Thoracic aorta (tissue), 2 donors: ENCODE measurements at places on chromosomes 12 and 14.

- peaks cover 32% of the 10 kb centered on the region for H3K4me1 ChIP-seq
- H3K36me3 ChIP-seq = no peaks in the 10 kb centered on the region
- H3K4me3 ChIP-seq = peak overlapping the region; percentile 87
- no peaks in the 10 kb centered on the region for H3K27me3 ChIP-seq
- no peak for DNase-seq
- peak overlapping the region; percentile 78 for H3K27ac ChIP-seq
Measured at GRCh38 chr12:104064842-104065427, 604 bp downstream of the HCFC2 start.

GRCh38 chr14:68978172-68978911 lies 760 bp downstream of the ACTN1 start:
- DNase-seq = no peak
- peaks cover 16% of the 10 kb centered on the region for H3K36me3 ChIP-seq
- H3K4me3 ChIP-seq = peak overlapping the region; percentile 99
- H3K27me3 ChIP-seq = no peaks in the 10 kb centered on the region

- no peaks in the 10 kb centered on the region for H3K27me3 ChIP-seq
- peaks cover 32% of the 10 kb centered on the region for H3K36me3 ChIP-seq
- DNase-seq = no peak
Measured at GRCh38 chr14:22898302-22899090, 15.5 kb downstream of the REM2 start.

DNA sequence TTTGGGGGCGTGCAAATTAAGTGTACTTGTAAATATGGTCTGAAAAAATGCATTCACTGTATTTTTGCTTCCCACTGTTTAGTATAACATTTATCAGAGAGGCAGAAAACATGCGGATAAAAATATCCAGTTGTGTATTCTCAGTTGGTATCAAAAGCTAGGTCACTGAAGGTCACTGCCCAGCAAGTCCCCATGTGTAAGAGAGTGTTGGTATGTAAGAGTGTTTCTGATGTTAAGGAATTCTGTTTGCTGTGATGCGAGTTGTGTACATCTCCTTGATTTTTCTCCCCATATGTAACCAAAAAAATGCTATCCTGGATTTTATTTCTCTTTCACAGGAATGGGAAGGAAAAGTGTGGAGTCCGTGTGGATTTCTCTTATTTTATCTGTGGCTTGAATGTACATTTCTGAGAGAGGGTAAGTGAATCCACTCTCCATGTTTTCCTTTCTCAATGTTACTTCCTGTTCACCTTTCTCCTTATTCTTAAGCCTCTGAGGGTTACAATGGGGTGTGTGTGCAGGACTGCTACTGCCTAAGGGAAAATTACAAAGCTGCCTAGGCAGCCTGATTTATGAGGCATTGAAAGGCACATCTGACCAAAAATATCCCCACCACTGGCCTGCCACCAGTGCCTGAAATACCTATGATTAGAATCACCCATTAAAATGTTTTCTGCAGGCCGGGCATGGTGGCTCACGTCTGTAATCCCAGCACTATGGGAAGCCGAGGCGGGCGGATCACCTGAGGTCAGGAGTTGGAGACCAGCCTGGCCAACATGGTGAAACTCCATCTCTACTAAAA lies 97.9 kb upstream of the USP44 start:
- H3K4me3 ChIP-seq = no peak overlapping the region
- H3K36me3 ChIP-seq = no peaks in the 10 kb centered on the region
- H3K27me3 ChIP-seq = no peaks in the 10 kb centered on the region
- peaks cover 45% of the 10 kb centered on the region for H3K4me1 ChIP-seq

GRCh38 chr14:73780896-73781295 lies 66.7 kb upstream of the PNMA1 start:
- H3K4me1 ChIP-seq = peaks cover 39% of the 10 kb centered on the region
- H3K36me3 ChIP-seq = no peaks in the 10 kb centered on the region
- H3K27me3 ChIP-seq = no peaks in the 10 kb centered on the region
- DNase-seq = no peak
- no peak overlapping the region for H3K27ac ChIP-seq
- H3K4me3 ChIP-seq = no peak overlapping the region

GRCh38 chr12:14668591-14668990 lies 27.8 kb downstream of the GUCY2C start:
- H3K36me3 ChIP-seq = no peaks in the 10 kb centered on the region
- H3K27ac ChIP-seq = no peak overlapping the region
- DNase-seq = no peak
- no peaks in the 10 kb centered on the region for H3K27me3 ChIP-seq

DNA sequence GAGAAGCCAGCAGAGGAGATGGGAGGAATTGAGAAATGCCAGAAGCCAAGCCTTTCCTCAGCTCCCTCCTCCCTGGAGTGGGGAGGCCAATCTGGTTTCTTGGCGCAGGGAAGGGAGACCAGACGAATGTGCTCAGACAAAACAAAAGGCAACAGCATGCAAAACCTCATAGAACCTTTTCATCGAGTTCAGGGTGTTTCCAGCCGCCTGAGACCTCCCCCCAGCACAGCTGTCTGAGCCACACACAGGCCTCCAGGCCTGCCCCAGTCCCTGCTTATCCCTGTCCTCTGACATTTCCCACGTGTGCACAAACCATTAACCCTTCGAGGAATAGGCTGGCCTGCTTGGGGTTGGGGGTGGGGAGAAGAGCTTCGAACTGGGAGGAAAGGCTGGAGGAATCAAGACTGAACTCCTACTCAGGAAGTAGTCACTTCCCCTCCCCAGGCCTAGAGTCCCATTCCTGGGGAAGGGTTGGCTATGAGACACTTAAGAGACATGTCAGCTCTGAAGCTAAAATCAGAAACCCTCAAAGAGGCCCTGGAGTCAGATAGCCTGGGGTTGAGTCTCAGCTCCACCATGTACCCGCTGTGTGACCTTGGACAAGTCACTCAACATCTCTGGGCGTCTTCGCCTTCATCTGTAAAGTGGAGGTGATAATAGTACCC lies 10.7 kb downstream of the TBX3 start:
- no peaks in the 10 kb centered on the region for H3K36me3 ChIP-seq
- no peak overlapping the region for H3K4me3 ChIP-seq
- no peak overlapping the region for H3K27ac ChIP-seq
- DNase-seq = no peak
- no peaks in the 10 kb centered on the region for H3K27me3 ChIP-seq

DNA sequence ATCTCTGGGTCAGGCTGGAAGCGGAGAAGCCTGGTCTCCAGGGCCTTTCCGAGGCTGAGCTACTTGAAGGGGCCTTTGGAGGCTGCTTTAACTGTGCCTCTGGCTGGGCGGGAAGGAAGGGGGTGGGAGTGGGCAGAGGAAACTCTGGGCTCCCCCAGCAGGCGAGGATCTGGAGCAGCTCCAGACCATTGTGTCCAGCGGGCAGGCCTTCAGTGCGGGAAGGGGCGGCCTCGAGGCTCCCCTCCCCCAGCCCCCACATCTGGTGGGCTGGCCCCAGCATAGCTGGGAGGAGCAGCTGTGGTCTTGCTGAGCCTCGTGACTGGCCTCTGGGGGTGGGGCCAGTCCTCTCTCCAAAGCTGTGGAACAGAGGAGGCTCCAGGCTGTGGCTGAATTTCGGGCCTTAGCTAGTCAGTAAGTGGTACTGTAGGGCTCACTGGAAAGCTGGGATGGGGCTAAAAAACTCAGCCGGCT lies 3.4 kb downstream of the TAMALIN start:
- H3K36me3 ChIP-seq = no peaks in the 10 kb centered on the region
- H3K27ac ChIP-seq = peak overlapping the region; percentile 68
- no peak for DNase-seq
- H3K27me3 ChIP-seq = no peaks in the 10 kb centered on the region

- no peaks in the 10 kb centered on the region for H3K27me3 ChIP-seq
- no peaks in the 10 kb centered on the region for H3K4me1 ChIP-seq
- H3K36me3 ChIP-seq = no peaks in the 10 kb centered on the region
- no peak overlapping the region for H3K27ac ChIP-seq
Measured at GRCh38 chr12:12020762-12021161, 50.0 kb upstream of the BCL2L14 start.

DNA sequence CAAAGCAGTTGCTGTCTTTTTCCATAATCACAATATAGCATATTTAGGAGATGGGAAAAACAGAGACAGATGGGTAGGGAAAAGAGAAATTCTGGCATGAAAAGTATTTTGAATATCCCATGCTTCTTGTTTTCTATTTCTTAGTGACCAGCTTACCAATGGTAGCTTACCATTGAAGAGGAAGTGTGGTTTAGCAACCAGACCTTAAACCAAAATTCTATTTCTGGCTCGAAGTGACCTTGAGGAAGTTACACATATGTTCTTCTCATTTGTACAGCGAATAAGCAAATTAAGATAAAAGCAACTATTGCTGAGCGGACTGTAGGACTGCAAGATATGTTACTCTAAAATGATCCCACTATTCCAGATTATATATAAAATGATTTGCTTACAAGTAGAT lies 82.9 kb downstream of the FGD4 start:
- H3K4me3 ChIP-seq = no peak overlapping the region
- DNase-seq = no peak
- no peaks in the 10 kb centered on the region for H3K27me3 ChIP-seq
- H3K36me3 ChIP-seq = no peaks in the 10 kb centered on the region
